ENCODE measurements at places on chromosomes 12 and 14.

DNA sequence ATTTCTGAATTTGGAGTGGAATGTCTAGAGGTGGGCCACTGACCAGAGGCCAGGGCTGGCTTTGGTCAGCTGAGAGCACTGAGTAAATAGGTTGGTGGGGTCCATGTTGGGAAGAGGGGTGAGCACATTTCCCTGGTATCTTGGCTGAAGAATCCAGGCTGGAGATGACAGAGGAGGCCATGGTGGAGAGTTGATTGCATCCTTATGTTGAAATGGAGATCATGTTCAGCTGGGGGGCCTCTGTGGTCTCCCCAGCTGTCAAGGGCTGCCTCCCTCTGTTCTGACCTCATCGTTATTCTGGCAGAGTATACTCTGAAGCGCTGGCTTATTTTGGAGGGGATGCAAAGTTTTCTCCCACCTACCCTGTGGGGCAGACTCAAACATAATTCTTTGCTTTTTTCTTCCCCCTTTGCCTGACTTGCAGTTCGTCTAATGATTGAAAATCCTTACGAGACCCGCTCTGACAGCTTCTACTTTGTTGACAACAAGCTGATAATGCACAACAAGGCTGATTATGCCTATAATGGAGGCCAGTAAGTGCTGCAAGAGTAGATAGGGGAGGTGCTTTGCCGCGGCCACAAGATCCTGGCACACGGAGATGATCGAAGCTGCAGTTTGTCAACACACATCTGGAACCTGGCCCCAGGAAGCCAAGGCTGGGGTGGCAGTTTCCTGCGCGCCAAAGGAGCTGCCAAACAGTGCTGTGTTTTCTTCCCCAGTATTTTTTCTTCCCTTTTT, 6.0 kb upstream of the ACADS start:
- DNase-seq = peak; percentile 79

DNA sequence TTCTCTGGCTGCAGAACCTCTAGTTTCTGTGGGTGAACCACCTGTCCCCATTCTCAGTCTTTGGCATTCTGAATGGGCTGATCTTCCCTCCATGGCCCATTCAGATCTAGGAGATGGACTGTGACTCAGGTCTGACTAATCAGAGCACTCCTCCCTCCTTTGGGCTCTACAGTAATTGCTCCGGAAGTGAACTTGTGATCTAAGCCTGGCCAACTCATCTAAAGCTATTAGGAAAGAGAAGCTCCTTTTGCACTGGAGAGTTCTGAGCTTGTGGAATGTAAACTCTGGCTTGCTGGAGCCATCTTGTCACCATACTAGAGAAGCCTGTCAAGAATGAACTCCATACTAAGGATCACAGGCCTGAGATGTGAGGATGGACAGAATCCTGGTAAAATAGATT, 168.2 kb downstream of the SUDS3 start:
- no peak for DNase-seq

DNA sequence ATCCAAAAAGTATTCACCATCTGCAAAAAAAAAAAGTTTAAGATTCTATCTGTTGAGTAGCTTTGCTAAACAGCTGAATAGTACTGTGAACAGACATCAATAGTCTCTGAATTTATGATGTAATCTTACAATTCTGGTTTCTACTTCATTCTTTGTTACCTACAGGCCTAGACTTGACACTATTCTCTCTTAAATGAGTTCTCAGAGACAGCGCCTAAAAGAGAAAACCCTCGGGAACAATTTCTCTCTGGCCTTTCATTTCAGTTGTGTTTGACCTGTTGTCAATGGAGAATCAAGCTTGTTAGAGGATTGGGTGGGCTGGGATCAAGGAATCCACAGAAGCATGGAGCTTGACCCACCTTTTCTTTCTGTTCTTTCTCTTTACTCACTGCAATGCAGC, 5.9 kb upstream of the TWF1 start:
- no peak for DNase-seq

DNA sequence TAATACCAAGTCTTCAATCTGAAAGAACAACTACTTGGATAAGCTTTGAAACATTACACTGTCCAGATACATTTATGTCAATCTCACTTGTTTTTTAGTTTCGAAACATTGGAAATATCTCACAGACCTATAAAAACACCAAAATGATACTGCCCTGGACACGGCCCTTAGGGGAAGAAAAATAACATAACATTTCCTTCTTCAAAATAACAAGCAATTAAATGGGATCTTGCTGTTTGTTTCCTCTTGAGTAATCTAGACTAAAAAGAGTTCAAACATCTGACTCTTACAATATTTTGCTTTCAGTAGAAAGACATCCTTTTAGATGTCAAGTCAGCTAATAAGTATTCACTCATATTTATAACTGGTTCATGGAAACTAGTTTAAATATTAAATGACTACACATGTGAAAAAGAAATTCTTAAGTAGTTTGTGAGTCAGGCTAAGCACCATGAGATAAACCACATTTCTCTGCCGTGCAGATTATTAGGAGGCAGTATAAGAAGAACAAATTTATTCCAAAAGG, 87.5 kb downstream of the EPS8 start:
- no peak for DNase-seq

DNA sequence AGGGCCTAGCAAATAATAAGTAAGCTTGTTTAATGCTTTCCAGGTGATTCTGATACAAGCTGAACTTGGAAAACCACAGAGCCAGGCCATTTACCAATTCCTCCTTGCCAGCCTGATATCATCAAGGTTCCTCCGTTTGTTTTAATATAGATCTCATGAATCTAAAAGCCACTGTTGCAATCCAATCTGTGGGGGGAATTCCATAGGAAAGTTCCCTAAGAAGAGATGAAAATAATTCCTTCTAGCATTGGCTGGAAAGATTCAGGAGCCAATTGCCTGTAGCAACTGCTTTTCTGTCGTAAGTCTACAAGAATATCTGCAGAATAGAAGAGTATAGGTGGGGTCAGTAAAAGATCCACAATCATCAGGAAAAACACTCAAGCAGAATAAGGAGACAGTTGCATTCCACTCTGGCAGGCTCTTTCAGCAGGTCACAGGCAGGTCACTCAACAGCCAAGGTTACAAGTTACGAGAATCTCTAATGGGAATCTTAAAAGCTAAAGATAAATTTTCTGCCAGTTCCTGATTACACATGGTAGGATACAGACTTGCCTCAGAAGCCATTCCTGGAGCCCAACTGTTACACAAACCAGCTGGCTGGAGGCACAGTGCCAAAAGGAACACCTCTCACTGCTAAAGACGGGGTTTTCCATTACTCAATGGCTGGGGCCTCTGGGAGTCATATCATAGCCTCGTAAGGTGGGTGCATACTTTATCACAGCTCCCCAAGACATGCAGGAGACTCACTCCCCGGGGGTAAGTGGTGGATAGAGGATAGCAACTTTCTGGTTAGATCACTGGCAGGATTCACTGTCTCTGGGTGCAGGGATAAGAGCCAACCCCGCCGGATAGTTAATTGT, 43.6 kb downstream of the FGD6 start:
- no peak for DNase-seq

GRCh38 chr12:80894179-80894578, 43.6 kb downstream of the LIN7A start:
- DNase-seq = no peak
